ENCODE measurements at places on chromosomes 1 and 21. TPM values are rescaled to one million over a fixed set of nuclear protein-coding genes. Genes with fewer than 3 reads are reported as not detected.

- DNase-seq: no peak
These were observed 543.5 kb downstream of the OMA1 start for GRCh38 chr1:58003059-58003458.

DNA sequence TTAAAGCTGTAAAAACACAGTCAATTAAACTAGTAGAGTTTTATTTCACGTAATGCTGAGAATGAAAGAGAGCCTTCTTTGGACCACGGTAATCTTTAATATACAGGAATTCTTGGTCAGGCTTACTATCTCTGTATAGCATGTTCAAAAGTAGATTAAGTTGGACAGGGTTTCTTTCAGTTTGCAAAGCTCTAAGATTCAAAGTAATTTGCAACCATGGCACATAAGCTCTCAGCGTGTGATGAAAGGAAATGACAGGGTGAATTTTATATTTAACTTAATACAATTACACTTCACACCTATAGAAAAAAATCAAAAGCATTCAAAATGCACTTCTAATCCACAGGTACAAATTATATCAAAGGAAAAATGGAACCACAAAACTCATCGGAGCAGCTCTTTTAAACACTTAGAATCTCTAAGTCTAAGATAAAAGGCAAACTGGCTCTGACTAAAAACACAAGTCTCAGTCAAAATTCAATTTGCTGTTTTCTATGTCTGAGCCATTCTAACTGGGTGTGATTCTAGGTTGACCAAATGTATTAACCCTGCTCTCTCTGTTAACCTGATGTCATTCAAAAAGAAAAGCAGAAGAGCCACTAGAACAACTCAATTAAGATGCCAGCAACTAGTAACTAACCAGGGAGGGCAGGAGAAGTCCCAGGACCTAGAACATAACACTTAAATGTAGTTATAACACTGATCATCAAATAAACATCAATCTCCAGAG lies 147.7 kb downstream of the RERE start:
- DNase-seq: no peak

DNA sequence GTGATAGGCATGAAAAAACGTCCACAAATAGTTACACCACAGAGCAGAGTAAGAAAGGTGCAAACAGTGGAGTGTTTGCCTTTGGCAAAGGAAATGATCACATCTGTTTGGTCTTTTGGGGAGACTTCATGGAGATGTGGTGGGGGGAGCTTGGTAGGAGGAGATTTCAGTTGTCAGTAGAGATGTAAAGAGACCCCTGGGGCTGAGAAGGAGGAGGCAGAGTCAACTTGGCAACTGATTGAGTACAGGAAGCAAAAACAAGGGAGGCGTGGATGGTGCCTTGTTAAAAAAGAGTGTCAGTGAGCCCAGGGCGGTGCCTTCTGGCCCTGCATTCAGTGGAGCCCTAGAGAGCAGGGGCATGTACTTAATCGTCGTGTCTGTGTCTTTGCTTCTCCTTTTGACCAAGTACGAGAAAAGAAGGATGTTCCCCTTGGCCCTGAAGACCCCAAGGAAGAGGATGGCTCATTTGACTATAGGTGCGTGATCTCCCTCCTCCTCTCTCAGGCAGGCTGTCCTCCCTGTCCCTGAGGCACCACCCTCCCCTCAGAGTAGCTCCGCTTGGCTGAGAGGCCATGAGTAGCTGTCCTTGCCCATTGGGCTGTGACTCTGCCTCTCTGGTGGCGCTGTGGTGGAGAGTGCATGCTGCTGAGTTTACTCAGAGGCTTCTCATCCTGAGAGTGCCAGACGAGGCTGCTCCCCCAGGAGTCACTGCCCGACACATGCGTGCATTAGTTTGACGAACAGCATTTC lies 30.4 kb upstream of the CNTN2 start:
- no peak for DNase-seq

- DNase-seq: no peak
These were observed 681.7 kb upstream of the PTBP2 start for GRCh38 chr1:96039910-96040309.

DNA sequence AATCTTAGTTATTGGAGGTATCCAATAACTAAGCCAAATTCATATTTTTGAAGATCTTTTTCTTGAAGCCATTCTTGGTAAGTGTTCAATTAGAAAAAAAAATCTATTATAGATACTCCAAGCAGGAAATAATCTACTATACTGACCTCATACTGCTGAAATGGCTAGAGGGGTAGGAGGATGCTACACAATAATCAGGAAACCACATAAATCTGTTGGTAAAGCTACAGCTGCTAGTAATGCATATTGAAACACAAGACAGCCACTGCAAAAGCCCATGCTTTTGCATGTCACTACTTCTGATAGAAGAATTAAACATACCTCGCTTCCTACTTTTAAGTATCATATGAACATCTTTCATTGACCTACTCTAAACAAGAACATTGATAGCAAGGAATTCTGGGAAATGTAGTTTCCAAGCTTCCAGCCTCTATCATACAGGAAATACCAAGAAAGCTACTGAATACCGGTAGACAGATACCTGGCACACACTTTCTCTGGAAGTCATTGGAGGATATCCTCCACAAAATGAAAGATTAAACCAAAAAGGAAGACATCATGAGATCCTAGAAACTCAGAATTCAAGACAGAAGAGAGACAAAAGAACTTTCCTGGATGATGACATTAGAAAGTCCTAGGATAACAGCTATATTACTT lies 103.0 kb upstream of the VAV3 start:
- no peak for DNase-seq

ELAVL4 gene
- polyA plus RNA-seq: 4.4 TPM

DNA sequence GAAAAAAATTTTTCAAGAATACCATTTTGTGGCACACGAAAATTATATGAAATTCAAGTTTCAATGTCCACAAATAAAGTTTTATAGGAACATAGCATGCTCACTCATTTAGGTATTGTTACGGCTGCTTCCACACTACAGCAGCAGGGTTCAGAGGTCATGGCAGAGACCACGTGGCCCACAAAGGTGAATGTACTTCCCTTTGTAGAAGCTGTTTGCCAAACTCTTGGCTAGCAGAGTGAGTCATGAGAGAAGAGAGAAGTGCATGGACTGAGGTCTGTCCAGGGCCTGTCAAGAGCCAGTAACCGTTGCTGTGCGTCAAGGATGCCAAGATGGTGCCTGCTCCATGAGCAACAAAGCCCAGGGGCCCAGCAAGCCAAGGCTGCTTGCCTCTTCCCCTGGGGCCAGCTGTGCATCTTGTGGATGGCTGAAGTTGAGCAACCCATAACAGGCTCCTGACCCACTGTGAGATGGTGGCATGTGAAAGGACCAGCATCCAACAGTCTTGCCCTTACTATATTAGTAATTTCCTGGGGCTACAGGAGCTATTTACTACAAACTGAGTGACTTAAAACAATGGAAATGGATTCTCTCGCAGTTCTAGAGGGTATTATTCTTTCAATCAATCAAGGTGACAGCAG lies 64.8 kb upstream of the ATP5PO start:
- no peak for DNase-seq

- DNase-seq: no peak
These were observed 453.7 kb downstream of the SETD4 start for GRCh38 chr21:35606578-35606977.

DNA sequence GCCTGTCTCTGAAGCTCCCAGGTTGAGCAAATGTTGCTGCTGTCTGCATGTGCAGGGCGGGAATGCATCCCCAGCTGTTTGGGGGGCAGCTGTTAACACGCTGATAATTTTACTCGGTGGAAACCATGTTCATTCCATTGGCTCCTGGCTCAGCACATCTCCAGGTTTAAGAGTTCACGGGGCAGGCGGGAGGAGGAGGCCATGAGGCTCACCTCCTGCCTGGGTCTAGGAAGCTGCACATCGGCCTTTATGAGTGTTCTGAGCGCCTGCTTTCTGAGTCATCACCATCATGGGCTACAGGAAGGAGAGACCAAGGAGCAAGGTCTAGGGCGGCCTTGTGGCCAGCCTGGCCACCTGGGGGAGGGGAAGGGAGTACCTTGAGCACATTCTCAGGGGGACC lies 29.7 kb downstream of the AJAP1 start:
- no peak for DNase-seq

- no peak for DNase-seq
These were observed 26.9 kb upstream of the C1orf21 start for GRCh38 chr1:184359909-184360308.

- DNase-seq: no peak
These were observed 59.0 kb upstream of the BCAR3 start for GRCh38 chr1:93740601-93741031.

MINDY1 gene
- polyA plus RNA-seq: 54.9 TPM

GRCh38 chr1:14320518-14320917 lies 278.0 kb upstream of the KAZN start:
- no peak for DNase-seq

DNA sequence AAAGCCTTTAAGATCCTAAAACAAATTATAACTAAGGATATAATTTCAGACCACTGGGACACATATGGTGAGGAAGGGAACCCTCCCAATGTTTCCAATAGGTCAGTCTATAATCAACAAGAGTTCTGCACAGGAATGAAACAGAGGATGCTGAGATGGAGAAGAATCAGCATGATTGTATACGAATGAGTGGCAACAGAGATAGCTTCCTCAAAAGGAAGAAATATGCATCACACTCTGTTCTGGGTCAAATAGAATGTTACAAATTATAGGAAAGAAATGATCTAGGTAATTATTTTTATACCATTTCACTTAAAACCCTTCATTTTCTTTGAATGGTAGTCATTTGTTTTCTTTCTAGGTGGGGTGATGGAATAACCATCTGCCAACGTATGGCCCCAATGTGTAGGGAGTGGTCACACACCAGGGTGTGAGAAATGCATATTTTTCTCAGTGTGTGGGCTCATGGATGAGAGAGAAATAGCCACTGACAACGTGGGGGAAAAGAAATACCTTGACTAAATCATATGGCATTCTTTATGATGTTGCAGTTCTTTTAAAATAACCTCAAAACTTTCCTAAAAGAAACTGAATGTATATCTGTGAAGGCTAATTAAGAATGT lies 104.6 kb upstream of the IVNS1ABP start:
- no peak for DNase-seq

DNA sequence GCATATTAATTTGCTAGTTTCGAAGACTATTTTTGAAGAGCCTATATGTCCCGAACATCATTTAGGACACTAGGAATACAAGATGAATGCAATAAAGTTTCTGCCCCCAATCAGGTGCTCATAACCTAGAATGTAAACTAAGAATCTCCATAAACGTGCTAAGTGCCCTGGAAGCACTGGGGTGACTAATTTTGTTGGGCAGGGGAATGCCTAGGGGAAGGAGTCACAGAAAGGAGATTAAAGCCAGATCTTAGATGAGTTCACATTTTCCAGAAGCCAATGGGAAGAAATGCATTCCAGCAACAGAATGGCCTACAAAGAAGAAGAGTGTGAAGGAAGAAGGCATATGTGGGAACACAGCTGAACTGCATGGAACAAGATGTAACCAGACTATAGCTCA lies 19.5 kb downstream of the SCYL3 start:
- no peak for DNase-seq

DNA sequence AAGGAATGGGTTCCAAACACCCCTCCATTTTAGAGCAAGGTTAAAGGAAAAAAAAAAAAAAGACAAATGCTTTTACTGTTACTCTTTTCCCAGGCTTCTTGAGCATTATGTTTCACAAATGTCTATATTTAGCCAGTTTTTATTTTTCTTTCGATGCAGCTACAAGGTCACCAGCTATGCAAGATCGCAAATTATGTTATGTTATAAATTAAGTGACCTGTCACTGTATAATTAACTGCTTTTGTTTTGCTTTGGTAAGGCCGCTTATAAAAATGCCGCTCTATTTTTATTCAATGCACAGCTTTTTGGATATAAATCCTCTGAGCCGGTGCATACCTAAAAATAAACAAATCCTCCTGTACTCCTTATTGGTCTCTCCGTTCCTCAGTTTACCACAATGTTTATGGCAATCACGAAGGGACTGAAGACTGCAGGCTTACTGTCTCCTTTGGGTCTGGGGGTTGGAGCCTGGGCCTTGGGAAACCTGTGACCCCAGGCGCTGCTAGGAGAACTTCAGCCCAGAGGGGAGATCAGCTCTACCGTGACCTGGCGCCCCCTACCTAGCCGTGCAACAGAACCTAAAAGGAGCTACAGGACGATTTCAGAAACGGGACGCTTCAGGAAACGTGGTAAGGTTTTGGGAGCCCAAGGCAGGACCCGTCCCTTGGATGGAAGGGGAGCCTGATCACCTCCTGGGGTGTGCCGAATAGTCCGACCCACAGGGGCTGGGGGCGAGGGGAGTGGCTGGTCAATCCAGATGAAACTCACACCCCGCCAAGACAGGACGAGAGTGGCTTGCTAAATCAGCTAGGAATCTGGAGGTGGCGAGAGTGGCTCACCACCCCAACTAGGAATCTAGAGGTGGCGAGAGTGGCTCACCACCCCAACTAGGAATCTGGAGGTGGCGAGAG lies 101.2 kb upstream of the CD55 start:
- DNase-seq: peak; percentile 71

- DNase-seq: no peak
These were observed 75.7 kb downstream of the PTPN14 start for GRCh38 chr1:214475746-214476145.

DNA sequence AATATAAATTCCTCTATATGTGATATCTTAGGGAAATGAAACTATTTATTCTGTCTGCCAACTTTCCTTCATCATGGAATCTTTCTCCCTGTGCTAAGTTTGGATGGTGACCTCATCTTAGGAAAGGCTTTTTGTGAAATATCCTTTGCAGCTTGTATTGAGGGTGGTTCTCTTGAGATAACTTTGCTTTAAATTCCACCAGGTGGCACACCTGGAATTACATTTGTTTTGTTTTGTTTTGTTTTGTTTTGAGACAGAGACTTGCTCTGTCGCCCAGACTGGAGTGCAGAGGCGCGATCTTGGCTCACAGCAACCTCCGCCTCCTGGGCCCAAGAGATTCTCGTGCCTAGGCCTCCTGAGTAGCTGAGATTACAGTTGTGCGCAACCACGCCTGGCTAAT lies 7.6 kb upstream of the CD1A start:
- no peak for DNase-seq

DNA sequence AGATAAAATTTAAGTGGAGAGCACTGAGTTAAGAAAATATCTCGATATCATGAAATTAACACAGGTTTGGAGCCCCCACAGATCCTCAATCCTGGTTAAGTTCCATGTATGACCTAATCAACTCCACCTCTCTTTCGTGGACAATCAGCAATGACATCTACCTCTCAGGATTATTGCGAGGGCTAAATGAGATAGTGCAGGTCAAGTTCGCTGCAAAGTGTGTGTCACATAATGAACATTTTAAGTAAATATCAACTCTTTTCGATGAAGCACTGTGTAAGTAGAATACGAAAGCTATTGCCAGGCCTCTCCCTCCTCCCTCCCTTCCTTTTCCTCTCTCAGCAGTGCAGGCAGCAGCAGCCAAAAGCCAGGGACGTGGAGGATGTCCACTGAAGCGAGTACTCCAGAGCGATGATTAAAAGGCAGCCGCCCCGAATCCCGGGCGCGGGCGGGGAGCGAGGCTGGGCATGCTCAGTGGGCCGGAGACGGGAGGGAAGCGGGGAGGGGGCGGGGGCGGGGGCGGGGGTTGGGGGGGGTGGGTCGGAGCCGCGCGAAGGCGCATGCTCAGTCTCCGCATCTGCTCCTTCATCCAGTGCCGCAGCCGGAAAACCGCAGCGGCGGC lies at the start of gene CAMSAP2:
Gene CAMSAP2 (plus strand): TSS at position 567 of the 622 bp plus-strand sequence. CDS start 935 bp downstream, outside the sequence.
- DNase-seq: peak; percentile 94

TRIM63 gene
- polyA plus RNA-seq: 1.00 TPM

GRCh38 chr1:22971611-22972405 lies 858 bp downstream of the LACTBL1 start:
- DNase-seq: no peak
